Astrocyte of the spinal cord (primary cell): ENCODE measurements at places on chromosomes 6 and 20.
A peak's percentile ranks its signal among the peaks of the same experiment; 100 is the strongest.

- DNase-seq = peak; percentile 48
These were observed 49.5 kb downstream of the TRERF1 start for GRCh38 chr6:42402184-42402583.

DNA sequence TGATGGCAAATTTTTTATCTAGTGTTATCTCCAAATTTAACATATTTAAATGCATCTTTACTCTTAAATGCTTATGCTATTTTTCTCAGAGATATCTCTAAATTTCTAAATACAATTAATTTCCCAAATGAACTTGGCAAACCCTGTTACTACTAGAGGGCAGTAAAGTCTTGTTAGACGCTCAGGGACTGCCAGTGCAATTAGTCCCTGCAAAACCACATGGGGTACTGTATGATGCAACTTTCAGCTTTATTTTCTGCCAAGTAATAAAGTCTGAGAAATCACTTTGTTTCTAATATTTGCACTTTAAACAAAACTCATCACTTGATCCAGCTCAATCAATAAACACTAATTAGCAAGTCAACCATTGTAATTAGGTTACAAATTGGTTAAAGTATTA is 76.0 kb upstream of the ADGRB3 start:
- peak; percentile 31 for DNase-seq

GRCh38 chr20:18634501-18634900 is 46.6 kb downstream of the DTD1 start:
- no peak for DNase-seq

GRCh38 chr6:37845930-37846329 is 26.4 kb downstream of the ZFAND3 start:
- no peak for DNase-seq

DNA sequence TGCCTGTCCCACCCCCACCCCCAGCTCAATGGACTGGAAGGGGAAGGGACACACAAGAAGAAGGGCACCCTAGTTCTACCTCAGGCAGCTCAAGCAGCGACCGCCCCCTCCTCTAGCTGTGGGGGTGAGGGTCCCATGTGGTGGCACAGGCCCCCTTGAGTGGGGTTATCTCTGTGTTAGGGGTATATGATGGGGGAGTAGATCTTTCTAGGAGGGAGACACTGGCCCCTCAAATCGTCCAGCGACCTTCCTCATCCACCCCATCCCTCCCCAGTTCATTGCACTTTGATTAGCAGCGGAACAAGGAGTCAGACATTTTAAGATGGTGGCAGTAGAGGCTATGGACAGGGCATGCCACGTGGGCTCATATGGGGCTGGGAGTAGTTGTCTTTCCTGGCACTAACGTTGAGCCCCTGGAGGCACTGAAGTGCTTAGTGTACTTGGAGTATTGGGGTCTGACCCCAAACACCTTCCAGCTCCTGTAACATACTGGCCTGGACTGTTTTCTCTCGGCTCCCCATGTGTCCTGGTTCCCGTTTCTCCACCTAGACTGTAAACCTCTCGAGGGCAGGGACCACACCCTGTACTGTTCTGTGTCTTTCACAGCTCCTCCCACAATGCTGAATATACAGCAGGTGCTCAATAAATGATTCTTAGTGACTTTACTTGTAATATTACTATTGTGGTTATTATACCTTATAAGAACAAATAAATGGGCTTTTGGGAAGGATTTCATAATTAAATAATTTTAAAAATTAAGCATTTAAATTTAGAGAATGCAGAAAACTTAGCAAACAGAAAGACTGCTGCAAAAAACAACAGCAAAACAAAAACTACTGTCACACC is 8.4 kb downstream of the CDKN1A start:
- DNase-seq = no peak

DNA sequence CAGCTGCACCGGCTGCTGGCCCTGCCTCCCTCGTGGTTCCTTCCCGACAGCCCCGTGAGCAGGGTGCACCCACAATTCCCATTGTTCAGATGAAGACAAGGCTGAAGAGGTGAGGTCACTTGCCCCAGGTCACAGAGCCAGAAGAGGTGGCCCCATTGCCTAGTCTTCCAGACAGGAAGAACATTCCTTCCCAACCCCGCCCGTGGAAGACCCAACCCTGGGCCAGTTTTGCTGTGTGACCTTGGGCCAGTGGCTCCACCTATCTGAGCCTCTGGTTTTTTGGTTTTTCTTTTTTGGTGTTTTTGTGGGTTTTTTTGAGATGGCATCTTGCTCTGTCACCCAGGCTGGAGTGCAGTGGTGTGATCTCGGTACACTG is 61.7 kb downstream of the RIPOR3 start:
- no peak for DNase-seq

DNA sequence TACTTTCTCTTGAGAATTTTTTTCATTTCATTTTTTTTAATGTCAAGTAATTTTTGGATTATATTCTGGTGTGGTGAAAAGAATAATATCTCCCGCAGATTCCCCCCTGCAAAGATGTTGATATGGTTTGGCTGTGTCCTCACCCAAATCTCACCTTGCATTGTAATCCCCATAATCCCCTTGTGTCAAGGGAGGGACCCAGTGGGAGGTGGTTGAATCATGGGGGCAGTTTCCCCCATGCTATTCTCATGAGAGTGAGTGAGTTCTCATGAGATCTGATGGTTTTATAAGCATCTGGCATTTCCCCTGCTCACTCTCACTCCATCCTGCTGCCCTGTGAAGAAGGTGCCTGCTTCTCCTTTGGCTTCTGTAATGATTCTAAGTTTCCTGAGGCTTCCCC is 58.7 kb upstream of the PMEPA1 start:
- no peak for DNase-seq

DNA sequence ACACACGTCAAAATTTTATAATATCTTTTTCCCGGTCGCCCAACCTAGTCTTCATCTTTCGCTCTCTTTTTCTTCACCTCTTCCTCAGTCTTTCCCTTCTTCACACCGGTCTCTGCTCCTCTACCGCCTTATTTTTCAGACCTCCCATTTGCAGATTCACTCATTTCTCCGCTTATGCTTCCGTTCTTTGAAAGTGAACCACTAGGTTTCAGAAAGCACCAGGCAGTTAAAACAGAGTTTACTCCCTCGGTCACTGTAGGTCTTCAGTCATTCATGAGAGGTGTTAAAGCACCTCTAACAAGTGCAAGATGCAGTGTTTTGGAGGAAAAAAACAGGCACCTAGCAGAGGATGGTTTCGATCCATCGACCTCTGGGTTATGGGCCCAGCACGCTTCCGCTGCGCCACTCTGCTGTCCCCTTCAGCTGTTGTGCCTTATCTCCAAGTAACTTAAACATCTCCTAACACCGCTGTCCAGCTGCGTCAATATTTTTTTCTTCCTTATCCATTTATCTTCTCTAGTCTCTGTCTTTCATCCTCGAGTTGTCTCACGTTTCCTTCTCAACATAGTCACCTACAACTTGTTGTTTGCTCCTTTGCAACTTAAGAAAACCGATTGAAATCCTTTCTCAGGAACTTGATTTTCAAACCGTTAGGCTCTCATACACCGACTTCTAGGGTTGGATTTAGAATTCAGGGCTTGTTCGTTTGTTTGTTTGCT is 119.7 kb upstream of the ZNF184 start:
- peak; percentile 63 for DNase-seq

DNA sequence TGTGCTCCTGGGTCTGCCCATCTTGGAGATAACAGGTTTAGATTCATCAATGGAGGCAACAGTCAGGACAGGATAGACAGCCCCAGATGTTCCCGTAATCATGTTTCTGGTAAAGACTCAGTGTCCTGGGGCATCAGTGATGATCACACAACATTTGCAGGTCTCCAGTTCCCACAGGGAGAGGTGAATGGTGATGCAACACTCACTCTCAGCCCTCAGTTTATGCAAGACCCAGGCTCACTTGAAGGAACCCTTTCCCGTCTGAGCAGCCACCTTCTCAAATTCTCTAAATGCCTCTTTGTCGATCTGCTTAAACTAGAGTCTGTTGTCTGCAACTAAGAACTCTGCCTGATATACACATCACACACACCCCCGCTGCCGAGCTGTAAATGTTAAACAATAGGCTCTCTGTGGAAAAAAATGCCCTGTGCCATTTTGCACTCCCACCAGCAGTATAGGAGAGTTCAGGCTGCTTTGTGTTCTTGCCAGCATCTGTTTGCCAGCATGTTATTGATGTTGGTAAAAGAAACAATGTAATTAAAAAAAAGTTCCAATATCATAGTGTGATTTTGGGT is 30.1 kb upstream of the SCP2D1 start:
- DNase-seq = no peak

GRCh38 chr6:6968731-6969552 is 138.8 kb upstream of the RREB1 start:
- no peak for DNase-seq

DNA sequence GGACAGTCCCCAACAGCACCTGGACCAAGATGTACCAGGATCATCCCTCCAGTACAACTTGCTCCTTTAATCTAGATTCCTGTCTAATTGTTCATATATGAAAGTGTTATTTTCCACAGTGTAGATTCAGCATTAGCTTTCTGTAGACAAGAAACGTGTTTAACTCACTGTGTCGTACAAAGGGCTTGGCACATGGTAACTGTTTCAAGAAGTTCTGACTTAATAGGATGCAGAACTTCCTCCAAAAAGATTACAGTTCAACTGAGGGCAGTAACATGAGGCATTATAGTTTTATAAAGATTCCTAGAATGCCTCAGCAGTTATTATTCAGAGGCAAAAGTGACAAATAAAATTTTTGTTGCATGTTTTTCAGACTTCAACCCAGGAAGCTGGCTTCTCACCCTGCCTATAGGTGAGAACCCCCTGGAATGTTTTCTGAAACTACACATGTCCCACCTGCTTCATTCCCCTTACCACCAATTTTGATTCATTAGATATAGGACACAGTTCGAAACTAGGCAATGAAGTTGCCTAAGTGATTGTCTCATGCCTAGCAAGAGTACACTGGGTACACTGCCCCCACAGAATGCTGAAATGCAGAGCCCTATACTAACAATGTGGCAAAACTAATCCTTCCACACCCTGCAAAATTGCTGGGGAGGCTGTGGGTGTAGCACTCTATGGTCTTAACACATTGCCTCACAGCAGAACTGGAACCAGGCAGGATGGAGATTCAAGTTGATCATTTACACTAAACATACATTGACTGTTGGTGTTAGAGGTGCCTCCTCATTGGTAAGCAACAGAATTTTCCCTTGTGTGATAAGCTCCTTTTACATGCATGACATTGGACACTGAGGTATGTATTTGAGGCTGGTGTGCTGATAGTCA is 22.6 kb upstream of the SH3BGRL2 start:
- DNase-seq = no peak
